ENCODE measurements at places on chromosomes 12 and 14.

DNA sequence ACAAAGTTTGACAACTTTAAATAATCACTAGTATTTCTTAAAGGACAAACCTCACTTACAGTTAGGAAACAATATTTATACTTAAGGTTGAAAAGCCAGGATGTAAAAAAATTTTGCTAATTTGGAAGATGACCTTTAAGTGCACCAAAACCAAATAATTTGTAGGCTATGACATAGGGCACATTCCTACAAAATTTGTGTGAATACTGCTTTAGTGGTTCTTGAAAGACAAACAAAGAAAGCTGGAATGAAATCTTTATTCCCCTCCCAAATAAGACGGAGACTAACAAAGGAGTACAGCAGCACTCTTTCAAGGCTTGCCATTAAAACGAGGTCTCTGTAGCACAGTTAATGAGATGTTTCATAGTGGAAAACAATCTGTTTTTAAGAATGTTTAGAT is 45.6 kb downstream of the MSRB3 start:
- DNase-seq = no peak

DNA sequence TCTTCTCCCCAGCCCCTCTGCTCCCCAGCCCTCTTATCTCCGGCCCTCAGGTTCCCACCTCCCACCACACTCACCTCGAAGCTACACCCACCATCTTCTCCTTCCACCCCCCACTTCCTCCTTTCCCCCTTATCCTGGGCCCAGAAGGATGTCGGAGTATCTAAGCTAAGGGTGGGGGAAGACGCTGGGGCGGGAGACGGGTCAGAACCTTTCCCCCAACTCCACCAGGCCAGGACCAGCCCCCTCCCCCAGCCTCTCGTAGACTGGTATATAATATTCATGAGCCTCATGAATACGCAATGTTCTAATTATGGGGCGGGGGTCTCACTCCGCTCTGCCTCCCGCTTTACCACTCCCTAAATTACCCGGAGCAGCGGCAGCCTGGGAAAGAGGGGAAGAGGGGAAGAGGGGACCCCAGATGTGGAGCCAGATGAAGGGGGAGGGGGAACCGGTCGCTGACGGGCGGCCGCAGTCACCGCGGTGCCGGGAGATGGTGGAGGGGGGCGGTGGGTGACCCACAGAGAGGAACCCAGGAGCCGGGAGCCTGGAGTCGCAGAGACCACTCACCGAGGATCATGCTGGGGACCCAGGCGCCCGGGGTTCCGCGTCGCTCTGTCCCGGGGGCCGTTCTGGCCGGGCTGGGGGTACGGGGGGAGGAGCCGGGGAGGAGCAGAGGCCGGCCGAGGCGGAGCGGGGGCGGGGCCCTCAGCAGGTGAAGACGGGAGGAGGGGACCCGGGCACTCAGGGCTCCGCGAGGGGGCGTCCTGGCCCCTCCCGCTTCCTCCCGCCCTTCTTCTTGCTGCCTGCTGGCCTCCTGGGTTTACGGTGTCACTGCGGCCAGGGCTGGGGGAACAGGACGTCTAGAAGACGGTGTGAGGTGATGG is 6.4 kb upstream of the ZNF385A start:
- peak; percentile 14 for DNase-seq

DNA sequence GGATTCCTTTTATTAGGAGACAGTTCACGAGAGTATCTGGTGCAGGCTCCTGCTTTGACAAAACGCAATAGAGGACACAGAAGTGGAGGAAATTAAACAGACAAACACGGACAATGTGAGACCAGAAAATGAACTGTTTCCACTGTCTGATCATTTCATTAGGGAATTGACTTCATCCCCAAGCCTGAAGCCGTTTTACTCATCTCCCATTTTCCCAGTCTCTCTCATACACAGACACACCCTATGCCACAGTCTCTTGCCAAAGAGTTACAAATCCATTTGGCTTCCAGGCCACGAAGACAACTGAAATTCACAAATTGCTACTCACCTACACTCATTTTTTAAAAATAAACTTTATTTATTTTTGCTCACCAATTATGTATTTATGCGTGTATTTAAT is 1087.8 kb upstream of the TMEM132C start:
- no peak for DNase-seq

DNA sequence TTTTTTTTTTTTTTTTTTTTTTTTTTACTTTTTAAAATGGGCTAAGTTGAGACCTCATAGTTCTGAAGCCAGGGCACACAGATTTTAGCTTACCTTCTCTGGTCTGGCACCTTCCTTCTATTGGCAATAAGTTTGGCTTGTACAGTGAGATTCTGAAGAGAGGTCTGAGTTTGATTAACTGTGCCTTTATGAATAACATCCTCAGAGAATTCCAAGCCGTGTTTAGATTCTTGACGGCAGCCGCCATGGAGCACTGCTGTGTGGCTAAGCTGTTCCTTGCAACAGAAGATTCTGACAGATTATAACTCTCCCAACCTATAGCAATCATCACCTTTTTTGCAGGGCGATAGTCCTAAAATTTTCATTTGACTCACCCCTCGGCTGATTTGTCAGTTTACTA is 354.9 kb upstream of the FAR2 start:
- no peak for DNase-seq

DNA sequence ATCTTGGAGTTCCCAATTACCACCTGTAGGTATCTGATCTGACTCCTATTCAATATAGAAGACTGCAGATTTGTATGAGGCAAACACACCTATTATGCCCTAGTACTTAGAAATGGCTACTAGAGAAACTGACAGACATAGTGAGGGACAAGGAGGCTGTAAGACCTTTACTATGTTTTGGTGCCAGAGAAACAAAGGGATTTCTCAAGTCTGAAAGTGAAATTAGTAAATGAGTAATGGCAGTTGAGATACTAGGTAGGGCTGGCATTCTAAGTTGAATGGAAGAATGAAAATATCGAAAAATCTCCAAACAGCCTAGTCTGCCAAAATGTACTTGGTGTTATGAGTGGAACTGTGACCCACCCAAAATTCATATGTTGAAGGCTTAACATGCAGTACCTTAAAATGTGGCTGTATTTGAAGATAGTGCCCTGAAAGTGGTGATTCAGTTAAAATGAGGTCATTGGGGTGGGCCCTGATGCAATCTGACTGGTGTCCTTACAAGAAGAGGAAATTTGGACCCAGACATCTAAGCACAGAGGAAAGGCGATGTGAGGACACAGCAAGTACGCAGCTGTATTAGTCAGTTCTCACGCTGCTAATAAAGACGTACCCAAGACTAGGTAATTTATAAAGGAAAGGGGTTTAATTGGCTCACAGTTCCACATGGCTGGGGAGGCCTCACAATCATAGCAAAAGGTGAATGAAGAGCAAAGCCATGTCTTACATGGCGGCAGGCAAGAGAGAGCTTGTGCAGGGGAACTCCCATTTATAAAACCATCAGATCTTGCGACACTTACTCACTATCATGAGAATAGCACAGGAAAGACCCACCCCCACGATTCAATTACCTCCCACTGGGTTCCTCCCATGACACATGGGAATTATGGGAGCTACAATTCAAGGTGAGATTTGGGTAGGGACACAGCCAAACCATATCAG is 127.0 kb downstream of the APAF1 start:
- DNase-seq = no peak

- DNase-seq = no peak
Measured at GRCh38 chr12:109098651-109099050, 1.3 kb downstream of the UNG start.

- no peak for DNase-seq
Measured at GRCh38 chr12:121182222-121182893, 27.6 kb upstream of the P2RX4 start.

GRCh38 chr14:104168603-104169002 is 30.2 kb downstream of the KIF26A start:
- no peak for DNase-seq

DNA sequence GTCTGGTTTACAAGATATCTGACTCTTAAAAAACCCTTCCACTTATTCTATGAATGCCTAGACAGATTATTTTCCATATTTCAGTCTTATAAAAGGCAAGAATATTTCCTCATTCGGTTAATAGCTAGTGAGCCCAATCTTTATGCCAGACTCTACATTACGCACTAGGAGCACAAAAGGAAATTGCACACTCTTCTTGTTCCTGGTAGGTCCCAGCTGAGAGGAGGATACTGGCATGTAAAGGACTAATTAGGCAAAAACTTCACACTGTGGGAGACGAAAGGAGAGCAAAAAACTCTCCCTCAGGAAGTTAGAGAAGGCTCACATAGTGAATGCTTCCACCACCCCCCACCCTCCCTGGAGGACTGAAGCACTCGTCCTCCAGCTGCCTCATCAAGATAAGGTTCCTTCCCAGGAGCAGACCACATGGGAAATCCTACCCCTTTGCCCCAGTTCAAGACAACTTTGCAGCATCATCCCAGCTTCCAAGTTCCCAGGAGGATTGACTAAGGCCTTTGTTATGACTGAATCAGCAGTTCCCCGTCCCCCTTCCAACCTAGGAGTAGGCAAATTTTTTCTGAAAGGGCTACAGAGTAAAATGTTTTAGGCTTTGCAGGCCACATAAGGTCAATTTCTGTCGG is 14.5 kb downstream of the CAPZA3 start:
- no peak for DNase-seq

- no peak for DNase-seq
Measured at GRCh38 chr14:56555921-56556570, 23.6 kb upstream of the TMEM260 start.

DNA sequence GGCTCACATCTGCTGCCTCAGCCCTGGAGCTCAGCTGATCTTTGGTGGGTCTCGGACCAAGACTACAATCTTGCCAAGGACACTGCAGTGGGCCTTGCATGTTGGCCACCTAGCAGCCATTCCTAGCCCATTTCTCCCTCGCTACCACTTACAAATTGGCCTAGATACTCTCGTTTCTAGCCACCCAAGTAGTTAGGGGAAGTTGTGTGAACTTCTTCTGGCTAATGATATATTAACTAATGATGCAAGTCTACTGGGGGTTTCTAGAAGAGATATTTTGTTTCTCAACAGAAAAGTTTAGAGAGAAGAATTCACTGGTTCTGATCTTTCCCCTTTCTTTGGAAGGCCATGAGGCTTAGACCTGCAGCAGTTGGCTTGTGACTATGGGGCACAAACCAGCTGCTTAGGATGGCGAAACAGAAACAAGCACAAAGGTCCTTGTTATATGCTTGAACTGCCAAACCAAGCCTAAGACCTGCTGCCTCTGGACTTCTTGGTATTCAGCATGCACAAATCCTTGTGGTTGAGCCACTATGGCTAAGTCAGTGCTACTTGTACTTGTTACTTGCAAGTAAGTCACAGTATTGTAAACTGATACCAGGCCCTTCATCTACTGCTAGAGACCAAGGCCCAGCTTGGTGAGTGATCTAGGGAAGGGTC is 30.5 kb upstream of the GPATCH2L start:
- no peak for DNase-seq

DNA sequence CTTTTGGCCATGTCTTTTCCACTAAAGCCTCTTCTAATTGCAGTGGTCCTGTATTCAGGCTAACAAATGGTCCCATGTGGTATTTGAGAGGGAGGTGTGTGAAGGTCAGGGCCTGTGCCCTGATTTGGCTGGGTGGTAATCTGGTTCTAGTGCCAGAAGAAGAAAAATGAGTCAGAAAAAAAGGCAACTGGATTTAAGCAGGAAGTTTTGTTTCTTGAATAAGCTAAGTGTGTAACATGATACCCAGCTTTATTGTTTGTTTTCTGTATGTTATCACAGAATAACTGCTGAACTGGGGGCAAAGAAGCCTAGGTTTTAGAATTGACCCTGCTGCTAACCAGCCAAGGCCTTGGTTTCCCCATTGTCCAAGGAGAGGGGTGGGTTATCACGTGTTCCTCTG is 134.0 kb downstream of the ANO6 start:
- no peak for DNase-seq

DNA sequence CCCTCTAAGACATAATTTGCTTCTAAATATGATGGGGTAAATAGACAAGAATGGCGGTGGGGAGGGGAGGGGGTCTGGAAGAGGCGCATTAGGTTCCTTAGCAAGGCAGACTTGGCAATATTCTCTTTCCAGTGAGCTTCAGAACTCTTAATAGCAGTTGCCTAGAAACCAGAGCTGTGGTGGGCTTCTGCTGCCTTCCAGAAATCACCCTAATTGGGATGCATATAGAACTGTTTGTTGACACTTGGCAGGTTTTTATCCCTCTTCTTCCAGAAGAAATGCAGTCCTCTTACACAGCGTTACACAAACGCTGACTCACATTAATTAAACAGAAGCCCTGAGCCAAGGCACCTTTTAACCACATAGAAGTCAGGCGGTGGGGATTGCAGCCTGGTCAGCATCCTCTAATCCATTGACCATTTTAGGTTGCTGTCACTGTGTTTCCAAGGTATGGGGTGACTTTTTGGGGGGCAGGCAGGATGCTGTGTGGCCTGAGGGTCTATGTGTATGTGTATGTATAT is 114.1 kb downstream of the CCDC60 start:
- no peak for DNase-seq

DNA sequence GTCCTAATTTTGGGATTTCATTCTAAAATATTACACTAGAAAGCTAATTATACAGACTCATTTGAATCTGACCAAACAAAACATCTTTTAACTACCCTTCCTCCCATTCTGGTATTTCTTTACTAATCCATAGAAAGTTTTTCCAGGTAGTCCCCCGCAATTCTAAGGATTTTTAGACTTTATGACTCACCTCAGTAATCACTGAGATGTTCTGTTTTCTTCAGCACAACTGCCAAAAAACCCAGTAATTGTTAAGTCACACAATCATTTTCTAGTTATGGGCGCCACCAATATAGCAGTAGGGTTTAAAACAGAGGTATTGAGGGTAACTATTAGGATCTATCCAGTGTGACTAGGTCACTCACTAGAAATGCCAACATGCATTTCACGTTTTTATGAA is 1.6 kb upstream of the ARID4A start:
- no peak for DNase-seq

DNA sequence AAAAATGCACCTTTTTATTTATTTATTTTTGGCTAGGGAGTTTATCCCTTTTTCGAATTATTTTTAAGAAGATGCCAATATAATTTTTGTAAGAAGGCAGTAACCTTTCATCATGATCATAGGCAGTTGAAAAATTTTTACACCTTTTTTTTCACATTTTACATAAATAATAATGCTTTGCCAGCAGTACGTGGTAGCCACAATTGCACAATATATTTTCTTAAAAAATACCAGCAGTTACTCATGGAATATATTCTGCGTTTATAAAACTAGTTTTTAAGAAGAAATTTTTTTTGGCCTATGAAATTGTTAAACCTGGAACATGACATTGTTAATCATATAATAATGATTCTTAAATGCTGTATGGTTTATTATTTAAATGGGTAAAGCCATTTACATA is 14.9 kb upstream of the SNAPC1 start:
- DNase-seq = no peak

DNA sequence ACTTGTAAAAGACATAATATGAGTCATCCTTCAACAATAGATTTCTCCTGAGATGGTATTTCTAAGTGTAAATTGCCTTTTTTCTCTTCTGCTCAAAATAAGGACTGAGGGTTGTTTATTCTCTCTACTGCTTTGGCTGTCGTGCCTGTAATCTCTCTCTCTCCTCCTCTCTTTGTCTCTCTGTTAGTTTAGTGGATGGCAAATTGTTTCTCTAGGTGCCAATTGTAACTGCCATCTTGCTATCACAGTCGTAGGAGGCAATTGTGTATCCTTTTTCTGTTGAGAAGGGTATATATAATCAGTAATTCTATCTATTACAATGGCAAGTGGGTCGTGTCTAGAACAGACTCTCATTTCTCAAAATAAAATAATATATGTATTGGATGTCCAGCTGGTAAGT is 545.0 kb upstream of the FBXO33 start:
- DNase-seq = no peak

Data from activated naive CD4-positive, alpha-beta T cell (primary cell).